ENCODE measurements at places on chromosomes 11 and 22.

DNA sequence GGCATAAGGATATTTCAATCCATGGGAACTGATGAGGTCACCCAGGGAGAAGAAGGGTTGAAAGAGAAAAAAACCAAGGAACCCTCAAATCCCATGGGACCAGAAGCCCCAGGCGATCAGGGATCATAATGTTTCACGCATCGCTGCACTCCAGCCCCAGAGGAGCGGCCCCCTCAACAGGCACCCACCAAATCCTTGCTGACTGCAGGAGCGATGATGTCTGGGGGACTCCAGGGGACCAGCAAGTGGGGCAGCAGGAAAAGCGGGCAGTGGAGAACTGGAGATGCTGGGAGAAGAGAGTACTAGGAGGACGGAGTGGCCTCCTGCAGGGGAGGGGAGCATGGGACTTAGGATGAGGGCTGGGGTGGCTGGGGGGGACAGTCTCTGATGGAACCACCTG is 47.7 kb upstream of the LINC01488 start:
- no peak for DNase-seq

DNA sequence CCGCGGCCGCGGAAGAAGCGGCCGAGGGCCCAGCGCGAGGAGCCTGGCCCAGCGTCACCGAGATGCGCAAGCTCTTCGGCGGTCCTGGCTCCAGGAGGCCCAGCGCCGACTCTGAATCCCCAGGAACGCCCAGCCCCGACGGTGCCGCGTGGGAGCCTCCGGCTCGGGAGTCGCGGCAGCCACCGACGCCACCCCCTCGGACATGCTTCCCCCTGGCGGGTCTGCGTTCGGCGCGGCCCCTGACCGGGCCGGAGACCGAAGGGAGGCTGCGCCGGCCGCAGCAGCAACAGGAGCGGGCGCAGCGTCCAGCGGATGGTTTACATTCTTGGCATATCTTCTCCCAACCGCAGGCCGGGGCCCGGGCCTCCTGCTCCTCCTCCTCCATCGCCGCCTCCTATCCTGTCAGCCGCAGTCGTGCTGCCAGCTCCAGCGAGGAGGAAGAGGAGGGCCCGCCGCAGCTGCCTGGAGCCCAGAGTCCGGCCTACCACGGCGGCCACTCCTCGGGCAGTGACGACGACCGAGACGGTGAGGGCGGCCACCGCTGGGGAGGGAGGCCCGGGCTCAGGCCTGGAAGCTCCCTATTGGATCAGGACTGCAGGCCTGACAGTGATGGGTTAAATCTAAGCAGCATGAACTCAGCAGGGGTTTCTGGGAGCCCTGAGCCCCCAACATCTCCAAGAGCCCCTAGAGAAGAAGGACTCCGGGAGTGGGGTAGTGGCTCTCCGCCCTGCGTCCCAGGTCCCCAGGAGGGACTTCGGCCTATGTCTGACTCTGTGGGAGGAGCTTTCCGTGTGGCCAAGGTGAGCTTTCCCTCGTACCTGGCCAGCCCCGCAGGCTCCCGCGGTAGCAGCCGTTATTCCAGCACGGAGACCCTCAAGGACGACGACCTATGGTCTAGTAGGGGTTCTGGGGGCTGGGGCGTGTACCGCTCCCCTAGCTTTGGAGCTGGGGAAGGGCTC is 1.2 kb downstream of the ARHGEF17 start:
- DNase-seq = peak; percentile 86

DNA sequence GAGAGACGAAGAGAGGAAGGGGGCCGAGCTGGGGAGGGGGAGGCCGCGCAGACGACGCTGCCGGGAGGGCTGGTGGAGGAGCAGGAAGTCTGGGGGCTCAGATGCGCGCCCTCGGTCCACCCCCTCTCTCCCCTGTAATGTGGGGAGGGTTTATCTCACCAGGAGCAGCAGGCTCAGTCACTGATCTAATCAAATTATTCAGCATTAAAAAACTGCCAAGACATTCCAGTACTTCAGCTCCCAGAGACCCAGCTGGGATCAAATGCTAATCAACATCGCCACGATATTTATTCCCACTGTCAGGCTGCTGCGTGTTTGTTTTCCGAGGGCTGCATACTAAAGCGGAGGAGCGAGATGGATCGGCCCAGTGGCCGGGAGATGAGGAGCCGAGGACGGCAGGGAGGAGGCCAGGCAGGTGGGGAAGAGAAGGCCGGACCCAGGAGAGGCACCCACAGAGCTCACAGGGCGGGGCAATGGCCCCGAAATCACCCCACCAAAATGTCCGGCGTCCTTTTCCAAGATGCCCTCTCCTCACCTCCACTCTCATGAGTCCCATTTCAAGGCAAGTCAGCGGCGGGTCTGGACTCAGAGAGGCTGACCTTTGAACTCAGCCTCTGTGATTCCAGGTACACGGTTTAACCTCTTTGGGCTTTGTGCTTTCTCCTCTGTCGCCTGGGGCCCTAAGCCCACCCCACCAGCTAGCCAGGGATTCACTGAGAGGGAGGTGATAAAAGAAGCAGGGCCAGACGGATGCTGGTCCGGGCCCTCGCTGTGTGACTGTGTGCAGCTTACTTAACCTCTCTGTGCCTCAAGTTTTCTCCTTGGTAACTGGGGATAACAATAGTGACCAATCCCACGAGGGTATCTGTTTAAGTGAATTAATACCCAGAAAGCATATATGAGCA is 502.1 kb downstream of the MN1 start:
- DNase-seq = no peak

- DNase-seq = no peak
Observed at GRCh38 chr11:107359701-107360100, 97.9 kb downstream of the CWF19L2 start.

DNA sequence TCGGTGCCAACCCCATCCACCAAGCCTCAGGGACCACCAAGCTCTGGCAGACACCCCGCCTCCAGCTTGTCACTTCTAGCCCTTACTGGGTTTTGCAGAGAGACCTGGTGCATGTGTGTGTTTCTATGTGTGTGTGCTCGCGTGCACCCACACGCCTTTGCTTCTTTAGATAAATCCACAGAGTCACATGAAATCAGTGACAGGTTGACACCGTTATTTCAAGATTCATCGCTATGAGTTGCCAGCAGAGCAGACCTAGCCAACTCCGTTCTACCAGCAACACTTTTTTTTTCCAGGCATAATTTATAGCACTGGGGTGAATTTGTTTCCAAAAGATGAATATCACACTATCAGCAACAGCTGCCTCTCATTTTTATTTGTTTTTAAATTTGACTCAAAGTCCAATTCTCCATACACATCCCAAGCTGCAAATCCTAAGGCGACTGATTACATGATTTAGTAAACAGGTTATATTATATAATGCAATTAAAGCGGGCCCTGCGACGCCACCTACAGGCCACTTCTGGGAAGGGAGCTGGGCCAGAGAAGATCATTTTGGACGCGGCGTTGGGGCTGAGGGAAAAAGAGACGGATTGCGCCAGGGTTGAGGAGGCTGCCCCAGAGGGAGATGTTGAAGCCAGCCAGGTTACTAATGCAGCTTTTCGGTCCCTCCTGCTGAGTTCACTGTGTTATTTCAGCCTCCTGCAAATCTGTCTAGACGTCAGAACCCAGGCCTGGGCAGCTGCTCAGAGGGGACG is 150.5 kb downstream of the FEZ1 start:
- peak; percentile 50 for DNase-seq

DNA sequence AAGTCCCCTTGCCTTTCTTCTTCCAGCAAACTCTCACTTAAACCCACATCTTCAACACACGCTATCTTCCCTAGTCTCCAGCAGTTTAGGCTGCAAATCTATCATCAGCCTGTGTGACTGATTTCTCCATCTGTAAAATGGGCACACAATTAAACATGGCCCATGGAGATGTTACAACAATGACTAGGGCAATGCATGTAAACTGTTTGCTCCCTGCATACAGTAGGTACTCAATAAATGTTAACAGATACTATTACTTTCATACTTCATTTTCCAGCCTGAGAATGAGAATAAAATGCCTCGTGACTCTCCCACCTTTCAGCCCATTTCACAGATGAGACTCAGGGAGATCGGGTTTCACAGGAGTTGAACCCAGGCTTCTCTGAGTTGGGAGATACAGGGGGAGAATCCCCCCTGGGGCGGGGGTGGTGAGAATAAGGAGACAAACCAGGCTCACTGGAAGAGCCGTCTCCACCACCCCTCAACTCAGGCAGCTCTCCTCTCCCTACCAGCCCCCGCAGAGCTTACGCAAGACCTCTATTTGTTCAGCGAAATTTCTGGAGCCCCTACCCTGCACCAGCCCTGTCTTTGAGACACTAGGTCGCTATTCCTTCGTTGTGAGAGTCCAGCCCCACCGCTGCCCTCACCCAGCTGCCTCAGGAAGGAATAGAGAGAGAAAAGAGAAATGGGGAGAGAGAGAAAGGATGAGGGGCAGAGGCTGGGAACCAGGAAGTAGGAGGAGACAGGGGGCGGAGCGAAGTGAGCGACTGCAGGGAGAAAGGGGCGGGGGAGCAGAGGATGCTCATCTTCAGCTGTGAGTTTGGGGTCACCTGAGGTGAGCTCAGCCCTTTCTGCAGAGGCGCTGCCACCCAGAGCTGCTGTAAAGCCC is 42.1 kb upstream of the KLHL35 start:
- no peak for DNase-seq

GRCh38 chr22:19064354-19065054 is 57.7 kb downstream of the DGCR2 start:
- DNase-seq = no peak

- DNase-seq = no peak
Observed at GRCh38 chr11:67268081-67268961, 2.0 kb downstream of the GRK2 start.

GRCh38 chr11:79100093-79100910 is 340.5 kb downstream of the TENM4 start:
- no peak for DNase-seq

DNA sequence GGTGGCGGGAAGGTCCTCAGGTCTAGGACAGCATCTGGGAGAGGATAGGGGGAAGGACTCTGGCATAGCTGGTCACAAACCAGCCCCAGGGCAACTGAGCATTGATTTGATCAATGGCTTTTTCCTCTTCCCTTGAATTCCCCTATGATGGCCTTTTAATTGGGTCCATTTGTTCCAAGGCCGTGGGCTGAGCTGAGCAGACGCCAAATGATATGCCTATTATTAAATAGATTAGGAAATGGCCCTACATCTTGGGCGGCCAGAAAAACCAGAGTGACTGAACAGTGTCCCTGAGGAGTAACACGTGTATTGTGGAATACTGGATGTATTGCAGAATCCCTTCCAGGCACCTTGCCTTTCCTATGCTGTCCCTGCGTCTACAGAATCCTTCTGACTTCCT is 26.7 kb upstream of the P2RY6 start:
- DNase-seq = no peak

- no peak for DNase-seq
Observed at GRCh38 chr11:120467627-120468026, 43.9 kb upstream of the GRIK4 start.

GRCh38 chr11:105034813-105035620 is at the start of gene CASP1:
TSS of gene CASP1 (minus strand) at chr11:105035144. CDS start at chr11:105035113, 31 bp downstream.
- DNase-seq = no peak

- DNase-seq = no peak
Observed at GRCh38 chr22:32699686-32700085, 101.8 kb upstream of the TIMP3 start.

GRCh38 chr11:114237321-114238280 is 58.6 kb upstream of the NNMT start:
- DNase-seq = no peak

DNA sequence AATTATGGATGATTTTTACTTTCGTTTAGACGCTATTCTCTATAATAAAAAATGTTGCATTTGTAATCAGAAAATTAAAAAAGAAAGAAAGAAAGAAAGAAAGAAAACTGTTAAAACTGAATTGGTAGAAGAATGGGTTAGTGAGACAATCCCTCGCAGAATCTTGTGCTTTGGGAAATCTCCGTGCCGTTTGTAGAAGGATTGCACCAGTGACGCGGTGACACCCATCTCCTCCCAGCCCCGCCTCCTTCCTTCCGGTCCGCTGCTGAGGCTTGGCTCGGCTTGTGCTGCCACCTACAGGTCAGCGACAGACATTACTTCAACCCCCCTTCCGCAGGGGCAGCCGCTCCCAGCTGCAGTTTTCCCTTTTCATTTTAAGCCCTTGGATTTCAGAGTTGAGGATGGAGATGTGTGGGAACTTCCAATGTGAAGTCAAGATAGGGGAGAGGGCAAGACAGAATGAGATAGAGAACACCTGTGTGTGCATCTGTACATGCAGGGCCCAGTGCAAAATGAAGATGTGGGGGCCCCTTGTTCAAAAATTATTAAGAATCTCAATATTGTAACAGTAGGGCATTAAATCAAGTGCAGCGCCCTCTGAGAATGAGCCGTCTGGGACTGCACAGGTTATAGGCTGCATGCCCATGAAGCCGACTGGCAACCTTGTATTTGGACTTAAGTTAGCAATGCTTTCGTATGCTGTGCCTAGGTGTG is 41.1 kb downstream of the TST start:
- DNase-seq = no peak

- no peak for DNase-seq
Observed at GRCh38 chr11:106049727-106050476, 27.2 kb downstream of the KBTBD3 start.

DNA sequence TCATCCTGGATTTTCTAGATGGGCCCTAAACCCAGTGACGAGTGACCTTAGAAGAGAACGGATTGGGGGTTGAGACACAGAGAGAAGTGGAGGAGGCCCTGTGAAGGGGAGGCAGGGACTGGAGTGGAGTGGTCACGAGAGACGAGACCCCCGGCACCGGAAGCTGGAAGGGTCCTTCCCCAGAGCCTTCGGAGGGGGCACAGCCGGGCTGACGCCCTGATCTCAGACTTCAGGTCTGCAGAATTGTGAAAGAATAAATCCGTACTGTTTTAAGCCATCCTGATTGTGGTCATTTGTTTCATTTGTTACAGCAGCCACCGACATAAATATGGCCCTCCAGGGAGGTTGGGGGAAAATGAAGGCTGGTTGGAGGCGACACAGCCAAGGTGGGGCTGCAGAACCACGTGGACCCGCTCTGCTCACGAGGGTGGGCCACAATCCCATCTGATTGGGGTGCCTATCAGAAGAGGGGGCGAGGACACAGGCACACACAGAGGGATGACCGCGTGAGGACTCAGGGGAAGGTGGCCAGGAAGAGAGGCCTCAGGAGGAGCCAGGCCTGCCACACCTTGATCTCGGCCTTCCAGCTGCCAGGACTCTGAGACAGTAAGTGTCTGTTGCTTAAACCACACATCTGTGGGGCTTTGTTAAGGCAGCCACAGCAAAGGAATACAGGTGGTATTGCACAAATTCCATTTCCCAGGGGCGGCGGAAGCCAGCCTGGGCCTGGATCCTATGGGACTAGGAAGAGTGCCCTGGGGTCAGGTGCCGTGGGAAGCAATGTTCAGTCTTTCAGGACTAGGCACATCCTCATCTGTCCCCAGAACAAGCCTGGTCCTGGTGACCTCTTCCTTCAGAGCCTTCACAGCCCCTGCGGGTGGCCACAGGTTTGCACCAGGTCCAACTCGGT is 73.3 kb upstream of the SHANK2 start:
- DNase-seq = no peak

GRCh38 chr22:29148826-29149225 is 56.9 kb upstream of the EMID1 start:
- DNase-seq = no peak

DNA sequence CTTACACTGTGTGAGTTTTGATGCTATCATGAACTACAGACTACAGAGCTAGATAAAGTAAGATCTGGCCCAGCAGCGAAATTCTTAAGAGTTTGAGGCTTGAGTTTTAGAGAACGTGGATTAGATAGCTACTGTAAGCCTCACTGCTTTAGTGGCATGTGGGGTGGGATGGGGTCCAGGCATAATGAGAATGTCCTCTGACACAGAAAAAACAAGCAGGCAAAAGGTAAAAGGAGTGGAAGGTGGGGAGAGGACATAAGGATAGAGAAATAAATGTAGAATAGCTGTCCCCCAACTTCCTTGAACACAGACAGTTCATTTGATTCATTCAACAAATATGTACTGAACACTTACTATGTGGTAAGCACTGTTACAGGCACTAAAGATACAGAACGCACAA is 324.5 kb upstream of the PITPNB start:
- no peak for DNase-seq

Measured in SW 1271 (cell line).